ENCODE measurements at places on chromosomes 2 and 18.
A peak's percentile ranks its signal among the peaks of the same experiment; 100 is the strongest.

- no peak for DNase-seq
Measured at GRCh38 chr2:101204400-101205115, 48.1 kb upstream of the CNOT11 start.

DNA sequence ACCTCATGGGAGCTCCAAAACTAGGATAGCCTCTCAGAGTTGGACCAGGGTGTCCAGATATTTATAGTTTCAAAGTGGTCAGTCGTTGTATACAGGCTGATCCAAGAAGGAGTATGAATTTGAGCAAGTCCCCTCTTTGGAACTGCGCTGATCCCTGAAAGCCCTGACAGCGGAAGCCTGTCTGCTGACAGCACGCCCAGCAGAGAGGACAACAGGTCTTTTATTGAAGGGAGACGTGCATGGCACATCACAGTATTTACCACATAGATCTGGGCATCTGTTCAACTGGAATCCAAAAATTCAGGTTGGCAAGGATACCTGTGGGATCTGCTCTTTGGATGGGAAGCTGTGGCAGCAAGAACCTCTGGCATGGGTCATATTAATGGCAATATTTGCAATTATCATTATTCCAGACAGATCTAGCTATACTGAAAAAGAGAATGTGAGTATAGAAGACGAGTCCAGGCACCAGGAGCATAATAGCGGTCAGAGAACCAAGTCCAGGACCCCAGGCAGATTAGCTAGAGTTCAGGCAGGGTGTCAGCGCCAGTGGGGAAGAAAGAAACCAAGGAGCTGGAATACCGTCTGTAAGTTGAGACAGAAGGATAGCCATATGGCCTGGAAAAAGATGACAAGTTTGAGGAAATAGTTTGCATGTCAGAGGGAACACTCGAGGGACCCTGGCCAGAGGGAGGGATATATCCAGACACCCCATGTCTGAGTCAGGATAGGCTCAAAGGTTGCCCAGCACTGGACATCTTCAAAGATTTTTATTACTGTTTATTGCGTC, 260.4 kb upstream of the FANCL start:
- DNase-seq = no peak

GRCh38 chr2:33342171-33342570, 134.3 kb upstream of the RASGRP3 start:
- peak; percentile 17 for DNase-seq

DNA sequence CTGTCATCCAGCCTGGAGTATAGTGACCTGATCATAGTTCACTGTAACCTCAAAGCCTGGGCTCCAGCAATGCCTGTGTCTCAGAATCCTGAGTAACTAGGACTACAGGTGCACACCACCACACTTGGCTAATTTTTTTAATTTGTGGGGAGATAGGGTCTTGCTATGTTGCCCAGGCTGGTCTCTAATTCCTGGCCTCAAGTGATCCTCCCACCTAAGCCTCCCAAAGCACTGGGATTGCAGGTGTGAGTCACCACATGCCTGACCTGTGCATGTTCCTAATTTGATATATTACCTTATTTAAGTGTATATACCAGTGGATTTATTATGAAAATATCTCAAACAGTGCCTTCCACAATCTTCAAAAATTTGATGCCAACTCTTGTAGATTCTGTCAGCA, 123.6 kb upstream of the XIRP2 start:
- no peak for DNase-seq

DNA sequence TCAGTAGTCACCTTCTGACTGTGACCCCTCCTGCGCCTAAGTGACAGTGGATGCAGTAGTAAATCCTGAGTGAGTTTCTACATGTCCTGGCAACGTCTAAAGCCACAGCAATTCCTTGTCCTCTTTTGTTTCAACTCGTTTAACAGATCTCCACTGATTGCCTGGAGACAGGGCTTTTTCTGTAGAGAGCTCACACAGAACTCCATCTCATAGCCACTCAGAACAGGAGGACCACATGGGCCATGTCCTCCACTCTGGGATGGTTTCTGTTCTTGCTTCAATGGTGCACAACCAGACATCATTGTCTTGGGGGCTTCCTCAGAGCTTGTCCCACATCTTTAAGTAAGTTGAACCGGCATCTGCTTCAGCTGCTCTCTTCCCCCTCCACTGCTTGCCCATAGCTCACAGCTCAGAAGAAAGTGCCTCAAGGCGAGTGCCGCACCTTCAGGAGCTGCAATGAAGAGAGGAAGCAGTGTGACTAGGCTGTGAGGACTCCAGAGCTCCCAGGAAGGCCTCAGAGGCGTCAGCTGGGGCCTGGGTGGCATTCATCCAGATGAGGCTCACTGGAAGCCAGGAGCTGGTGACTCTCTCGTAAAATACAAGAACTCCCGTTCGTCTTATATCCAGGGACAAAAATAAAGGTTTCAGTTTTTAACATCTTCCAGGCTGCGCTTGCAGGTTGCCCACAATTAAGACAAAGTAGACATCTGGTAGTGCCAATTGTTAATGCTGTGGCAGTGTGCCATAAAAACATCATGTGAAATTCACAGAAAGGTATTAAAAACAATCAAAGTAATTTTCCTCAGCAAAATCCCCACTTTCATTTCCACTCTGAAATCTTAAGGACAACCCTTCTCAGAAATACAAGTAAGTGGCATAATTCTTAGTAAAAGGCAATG, 37.3 kb downstream of the ST3GAL5 start:
- DNase-seq = no peak

DNA sequence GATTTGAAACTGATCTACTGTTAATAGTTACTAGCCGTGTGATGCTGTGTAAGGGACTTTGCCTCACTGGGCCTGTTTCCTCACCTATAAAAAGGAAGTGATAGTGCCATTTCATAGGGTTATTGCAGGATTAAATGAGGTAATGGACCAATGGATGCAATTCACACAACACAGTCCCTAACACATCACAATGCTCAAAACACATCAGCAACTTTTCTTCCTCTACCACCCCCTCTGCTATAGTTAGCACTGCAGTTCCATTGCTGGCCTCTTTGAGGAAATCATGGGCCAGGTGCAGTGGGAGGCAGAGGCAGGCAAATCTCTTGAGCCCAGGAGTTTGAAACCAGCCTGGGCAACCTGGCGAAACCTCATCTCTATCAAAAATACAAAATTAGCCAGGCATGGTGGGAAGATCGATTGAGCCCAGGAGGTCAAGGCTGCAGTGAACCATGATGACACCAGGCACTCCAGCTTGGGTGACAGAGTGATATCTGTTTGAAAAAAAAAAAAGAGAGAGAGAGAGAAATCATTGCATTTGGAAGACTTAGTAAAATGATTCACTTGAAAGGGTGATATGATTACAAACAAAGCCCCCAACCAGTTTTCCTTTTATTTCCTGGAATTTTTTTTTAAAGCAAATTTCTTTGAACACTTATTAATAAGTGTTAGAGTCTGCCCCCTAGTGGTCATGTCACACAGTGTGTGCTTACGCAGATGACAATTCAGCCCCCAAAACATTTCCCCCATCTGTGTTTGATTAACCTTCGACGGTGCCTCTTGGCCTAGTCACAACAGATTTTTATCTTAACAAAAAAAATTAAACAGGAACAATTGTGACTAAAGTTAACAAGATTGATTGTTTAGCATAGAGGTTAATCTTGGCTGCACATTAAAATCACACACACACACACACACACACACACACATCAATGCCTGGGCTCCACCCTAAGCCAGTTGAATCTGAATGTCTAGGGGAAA, 88.6 kb upstream of the BCL11A start:
- DNase-seq = peak; percentile 12

Data from Panc1 (cell line).